ENCODE measurements at places on chromosomes 5 and 9.

DNA sequence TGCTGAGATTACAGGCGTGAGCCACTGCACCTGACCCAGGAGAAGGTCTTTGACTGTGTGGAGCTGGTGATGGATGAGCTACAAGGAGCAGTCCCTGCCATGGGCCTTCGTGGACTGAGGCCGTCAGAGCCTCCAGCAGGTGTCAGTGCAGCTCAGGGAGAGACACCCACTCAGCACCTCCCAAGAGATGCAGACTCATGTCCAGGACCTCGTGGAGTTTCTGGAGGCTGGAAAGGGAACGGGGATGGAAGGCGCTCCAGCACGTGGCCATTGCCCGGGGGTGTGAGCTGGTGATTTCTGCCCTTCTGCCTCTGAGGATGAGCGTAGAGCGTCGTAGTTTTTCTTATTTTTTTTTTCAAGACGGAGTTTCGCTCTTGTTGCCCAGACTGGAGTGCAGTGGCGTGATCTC lies 9.5 kb downstream of the TOR4A start:
- peak; percentile 47 for DNase-seq

DNA sequence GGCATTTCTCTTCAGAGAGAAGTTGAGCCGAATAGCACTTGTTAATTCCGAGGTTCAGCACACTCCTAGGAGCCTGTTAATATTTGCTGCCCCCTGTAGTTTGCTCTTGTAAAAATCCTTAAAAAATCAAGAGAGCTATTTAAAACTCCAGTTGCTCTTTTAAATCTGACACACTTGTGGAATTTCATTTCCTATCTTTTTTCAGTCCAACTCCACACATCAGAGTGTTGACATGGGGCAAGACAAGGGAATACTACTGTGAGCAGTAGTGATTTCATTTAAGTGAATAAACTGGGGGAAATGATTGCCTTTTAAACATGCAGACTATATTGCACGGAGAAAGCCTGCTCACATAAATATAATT lies 1096.3 kb upstream of the DMAC1 start:
- DNase-seq, result peak; percentile 52

- DNase-seq, result no peak
Measured at GRCh38 chr9:124626276-124626675, 119.1 kb upstream of the NR5A1 start.

DNA sequence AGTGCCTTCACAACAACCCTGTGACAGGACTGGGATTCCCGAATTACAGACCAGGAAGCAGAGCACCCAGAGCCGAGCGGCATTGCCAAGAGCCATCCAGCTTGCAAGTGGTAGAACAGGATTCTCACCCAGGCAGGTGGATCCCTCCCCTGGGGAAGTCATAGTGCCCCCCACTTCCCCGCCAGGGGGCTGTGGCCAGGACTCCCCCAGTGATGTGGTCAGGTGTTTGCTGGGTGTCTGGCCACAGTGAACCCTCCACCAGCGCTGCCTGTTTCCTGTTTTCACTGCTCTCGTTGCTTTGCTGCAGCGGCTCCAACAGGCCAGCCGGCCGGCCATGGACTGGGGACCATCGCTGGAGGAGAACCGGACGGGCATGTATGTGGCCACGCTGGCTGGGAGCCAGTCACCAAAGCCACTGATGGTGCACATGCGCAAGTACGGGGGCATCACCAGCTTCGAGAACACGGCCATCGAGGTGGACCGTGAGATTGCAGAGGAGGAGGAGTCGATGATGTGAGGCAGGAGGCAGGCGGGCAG lies 19.3 kb downstream of the SLC6A7 start:
- DNase-seq, result no peak

GRCh38 chr5:17343675-17344074 lies 126.2 kb downstream of the BASP1 start:
- no peak for DNase-seq

GRCh38 chr5:94893412-94894135 lies 275.1 kb downstream of the SLF1 start:
- DNase-seq, result peak; percentile 25

DNA sequence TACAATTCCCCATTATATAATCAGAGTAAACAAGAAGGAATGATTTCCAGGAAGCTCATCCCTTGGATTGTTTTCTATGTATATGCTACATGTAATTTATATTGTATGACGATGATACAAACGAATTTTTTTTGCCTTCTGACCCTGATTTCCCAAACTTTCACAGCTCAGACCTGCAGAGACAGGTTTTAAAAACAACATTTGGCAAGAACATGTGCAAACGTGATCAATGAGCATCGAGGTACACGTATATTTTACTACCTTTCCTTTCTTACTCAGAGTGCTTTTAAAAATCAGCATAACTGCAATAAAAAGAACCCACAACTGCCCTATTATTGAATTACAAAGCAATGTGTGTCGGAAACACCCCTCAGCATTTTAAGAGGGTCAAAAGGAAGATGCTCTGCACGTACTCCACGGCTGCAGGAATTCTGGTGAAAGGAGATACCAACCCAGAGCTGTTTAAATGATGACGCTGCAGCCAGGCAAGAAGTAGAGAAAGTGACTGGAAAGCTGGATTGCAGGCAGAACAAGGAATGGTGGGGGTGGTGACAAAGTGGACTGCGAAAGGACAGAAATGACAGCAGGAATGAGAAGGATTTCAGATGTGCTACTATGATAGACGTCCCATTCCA lies 533.5 kb downstream of the RAB3C start:
- no peak for DNase-seq

- DNase-seq, result no peak
Measured at GRCh38 chr5:150347451-150347850, 10.0 kb upstream of the TCOF1 start.

- no peak for DNase-seq
Measured at GRCh38 chr5:72160329-72160728, 53.1 kb downstream of the MAP1B start.

DNA sequence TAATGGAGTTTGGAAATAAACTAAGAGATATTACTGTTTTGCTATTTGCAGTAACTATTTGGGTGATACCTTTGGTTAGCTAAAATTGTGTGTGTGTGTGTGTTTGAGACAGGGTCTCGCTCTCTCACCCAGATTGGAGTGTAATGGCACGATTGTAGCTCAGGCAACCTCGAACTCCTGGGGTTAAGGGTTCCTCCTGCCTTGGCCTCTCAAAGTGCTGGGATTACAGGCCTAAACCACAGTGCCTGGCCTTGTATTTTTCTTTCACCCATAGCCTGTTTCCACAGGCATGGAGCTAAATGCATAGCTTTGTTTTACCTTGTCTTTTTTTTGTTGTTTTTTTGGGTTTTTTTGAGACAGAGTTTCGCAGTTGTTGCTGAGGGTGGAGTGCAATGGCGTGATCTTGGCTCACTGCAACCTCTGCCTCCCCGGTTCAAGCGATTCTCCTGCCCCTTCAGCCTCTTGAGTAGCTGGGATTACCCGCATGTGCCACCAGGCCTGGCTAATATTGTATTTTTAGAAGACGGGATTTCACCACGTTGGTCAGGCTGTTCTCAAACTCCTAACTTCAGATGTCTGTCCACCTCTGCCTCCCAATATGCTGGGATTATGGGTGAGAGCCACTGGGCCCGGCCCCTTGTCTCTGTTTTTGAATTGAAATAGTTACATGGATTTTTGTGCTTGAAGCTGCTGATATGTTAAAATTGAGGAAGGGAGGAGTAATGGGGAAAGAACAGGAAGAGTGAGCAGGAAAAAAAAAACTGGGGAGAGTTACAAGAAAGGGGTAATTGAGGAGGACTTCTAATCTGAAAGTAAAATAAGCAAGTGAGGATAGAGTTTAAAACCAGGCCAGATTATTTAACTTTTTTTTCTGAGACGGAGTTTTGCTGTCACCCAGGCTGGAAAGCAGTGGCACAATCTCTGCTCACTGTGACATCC lies 5.7 kb downstream of the GPBP1 start:
- DNase-seq, result no peak

GRCh38 chr5:31730139-31730538 lies 91.2 kb downstream of the PDZD2 start:
- DNase-seq, result no peak

- DNase-seq, result no peak
Measured at GRCh38 chr5:43780586-43780985, 177.6 kb downstream of the NNT start.

GRCh38 chr5:8517456-8517855 lies 648.5 kb downstream of the MTRR start:
- DNase-seq, result no peak

DNA sequence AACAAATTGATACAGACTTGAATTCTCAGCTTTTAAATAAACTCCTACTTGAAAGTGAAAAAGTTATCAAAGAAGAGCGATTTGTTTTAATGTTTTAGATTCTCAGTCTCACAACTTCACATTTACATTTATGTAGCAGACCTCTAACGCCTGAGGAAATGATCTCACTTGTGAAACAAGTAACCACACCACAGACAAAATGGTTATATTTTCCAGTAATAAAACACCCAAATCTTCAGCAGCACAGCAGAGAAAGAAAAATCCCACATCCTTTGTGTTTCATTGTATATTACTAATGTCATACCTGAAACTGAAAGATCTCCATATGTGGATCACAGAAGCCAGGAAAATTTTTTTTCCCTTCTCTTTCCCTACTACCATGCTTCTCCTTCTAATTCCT lies 29.8 kb upstream of the GZMA start:
- DNase-seq, result no peak

GRCh38 chr5:76757049-76757448 lies 41.1 kb downstream of the F2R start:
- no peak for DNase-seq

- DNase-seq, result no peak
Measured at GRCh38 chr5:59460368-59461153, 433.0 kb downstream of the PDE4D start.
